ENCODE measurements at places on chromosomes 12 and 14.
A peak's percentile ranks its signal among the peaks of the same experiment; 100 is the strongest.

DNA sequence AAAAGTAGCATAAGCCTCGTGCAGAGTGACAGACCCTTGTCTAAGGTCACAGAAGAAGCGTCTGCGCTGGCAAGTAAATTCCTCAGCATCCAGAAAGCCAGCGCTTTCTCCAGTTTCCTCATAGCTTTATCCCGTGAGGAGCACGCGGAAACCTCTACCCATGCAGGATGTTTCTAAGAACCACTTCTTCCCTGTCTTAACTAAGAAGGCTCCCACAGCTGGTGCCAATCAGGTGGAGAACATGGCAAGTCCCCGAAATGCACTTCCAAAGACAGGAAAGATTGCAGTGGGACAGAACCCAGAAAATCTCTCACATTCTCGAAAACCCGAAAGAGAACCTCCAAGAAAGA is 968 bp upstream of the ARID4A start:
- no peak for DNase-seq

DNA sequence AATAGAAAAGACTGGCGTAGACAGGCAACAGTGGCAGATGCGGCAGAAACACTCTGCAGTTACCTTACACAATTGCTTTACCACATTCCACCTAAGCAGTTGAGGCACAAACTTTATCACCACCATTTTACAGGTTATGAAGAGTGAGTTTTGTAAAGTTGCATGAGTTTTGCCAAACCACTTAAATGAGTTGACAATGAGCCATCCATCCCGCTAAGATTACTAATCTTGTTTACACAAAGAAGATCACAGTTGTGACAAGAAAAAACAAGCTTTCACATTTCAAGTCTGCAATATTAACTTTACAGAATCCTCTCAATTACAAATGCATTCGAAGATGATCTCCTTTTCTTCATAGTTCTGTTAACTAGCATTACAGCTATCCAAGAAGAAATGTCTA is 1.8 kb downstream of the TMCC3 start:
- DNase-seq = no peak

- DNase-seq = peak; percentile 52
Observed at GRCh38 chr12:130761537-130762318, 45.6 kb upstream of the RIMBP2 start.

- peak; percentile 64 for DNase-seq
Observed at GRCh38 chr12:26701604-26702215, 131.3 kb downstream of the ITPR2 start.

DNA sequence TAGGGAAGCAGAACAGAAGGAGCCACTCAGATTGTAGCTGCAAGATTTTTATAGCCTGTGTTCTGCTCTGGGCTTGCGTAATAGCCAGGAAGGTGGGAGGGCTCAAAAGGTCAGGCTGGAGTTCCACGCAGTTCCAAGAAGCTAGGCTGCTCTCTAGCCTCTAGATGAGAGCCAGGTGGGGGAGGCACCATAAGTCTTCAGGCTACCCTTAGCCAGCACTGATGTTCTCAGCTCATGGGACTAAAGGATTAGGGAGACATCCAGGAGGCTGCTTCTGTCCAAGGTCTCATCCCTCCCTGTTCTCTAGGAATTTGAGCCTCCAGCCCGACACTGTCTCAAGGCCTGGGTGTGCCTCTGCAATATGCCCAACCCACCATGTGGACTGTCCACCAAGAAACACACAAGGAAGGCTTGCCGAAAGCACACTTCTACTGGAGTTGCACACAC is 1.7 kb downstream of the LMBR1L start:
- DNase-seq = no peak

DNA sequence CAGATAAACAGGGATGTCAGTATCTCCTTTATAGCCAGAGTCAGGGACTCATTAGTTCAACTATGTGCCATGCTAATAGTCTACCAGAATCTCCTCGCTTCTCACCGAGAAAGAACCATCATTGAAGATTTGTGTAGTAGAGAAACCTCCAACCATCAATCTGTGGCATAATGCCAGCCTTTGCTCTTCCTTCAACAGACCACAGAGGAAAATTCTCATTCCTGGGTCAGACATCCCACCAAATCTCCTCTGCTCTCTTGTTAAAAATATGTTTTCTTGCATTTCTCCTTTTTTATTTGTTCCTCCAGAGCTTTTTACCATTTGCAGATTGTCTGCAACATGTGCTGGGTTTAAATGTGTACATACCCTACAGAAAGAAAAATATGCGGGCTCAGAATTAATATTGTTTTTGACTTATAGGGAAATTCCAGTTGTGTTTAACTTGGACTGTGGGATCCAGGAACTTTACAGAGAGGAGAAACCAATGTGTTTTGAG is 64.9 kb downstream of the LLPH start:
- DNase-seq = no peak

GRCh38 chr12:113467142-113467501 is 4.5 kb downstream of the LHX5 start:
- DNase-seq = no peak

GRCh38 chr12:79725987-79726386 is 35.2 kb upstream of the PAWR start:
- no peak for DNase-seq

GRCh38 chr12:24996102-24996797 is 47.3 kb upstream of the BCAT1 start:
- no peak for DNase-seq

GRCh38 chr12:18277196-18277595 is 15.9 kb downstream of the PIK3C2G start:
- no peak for DNase-seq

- no peak for DNase-seq
Observed at GRCh38 chr14:56814519-56814959, 4.3 kb upstream of the OTX2 start.

- no peak for DNase-seq
Observed at GRCh38 chr12:99108924-99109323, 463.8 kb downstream of the APAF1 start.

DNA sequence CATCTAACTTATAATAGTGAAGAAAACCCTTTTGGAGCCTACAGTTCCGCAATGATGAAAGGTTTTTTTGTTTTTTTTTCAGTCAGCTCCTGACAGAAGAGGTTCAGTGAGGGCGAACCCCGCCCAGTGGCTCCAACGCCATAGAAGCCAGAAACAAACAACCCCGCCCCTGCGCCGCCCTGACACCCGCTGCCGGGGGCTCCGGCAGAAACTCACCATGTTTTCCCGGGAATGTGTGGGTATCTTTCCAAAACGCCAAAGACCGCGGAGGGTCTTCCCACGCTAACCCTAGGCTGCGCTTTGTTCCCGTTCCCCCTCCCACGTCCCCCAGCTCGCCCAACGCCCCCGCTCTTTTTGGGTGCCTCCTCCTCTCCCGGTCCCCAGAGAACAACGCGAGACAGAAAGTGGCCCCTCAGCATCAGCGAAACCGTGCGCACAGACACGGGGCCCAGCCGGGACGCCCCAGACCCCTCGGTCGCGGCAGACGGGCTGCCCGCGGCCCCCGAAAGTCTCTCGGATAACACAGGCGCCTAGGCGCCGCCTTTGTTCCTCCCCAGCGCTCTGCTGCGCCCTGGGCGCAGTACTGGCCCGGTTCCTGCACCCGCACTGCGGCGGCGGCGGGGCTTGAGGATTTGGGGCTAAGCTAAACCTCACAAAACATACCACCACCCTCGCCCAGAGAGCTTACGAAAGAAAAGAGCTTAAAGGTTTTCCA is 522 bp downstream of the TUBA1A start:
- peak; percentile 76 for DNase-seq

DNA sequence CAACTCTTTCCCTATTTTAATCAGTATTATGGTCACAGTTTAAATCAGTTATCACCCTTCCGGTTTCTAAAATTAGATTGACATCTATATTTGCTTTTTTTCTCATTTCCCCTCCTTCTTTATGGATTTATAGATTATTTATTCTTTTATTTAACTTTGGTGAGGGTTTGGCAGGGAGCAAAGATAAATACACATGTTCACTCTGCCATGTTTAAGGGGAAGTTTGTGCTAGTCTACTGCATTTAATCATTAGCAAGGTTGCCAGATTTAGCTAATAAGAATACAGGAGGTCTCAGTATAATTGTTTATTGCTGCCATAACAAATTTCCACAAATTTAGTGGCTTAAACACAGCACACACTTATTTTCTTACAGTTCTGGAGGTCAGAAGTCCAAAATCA is 204.0 kb upstream of the BTG1 start:
- DNase-seq = no peak

- DNase-seq = no peak
Observed at GRCh38 chr14:84144166-84144565, 1385.8 kb upstream of the FLRT2 start.

DNA sequence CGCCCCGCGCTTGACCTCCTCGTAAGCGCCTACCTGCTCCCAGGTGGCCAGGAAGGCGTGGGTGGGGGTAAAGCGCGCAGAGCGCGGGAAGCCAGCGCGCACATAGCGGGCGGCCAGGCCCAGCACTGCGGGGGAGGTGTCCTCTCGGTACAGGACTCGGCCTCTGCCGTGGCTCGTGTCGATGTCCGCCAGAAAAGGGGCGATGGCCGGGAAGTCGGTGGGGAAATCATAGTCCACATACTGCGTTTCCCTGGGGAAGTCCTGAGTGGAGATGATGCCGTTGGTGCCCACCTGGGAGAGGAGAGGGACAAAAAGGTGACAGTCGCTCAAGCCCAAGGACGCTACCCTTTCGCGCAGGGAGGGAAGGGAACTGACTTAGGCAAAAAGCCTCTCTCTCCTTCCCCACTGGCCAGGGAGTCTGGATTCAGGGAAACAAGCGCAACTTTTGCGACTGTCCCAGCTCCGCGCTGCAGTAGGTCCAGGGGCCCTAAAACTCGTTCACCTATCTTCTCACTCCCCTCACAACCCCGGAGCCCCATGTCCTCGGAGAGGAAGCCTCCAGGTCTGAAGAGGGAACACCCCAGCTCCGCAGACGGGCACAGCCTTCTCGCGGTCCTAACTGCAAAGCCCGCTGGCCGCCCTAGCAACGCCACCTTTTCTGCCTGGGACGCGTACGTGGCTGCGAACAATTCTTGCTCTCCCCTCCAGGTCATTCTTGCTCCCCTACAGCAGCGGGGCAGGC is 815 bp downstream of the NID2 start:
- no peak for DNase-seq

- DNase-seq = no peak
Observed at GRCh38 chr12:24244231-24244630, 294.8 kb upstream of the SOX5 start.

- DNase-seq = no peak
Observed at GRCh38 chr12:105721891-105722290, 391.4 kb downstream of the C12orf75 start.

DNA sequence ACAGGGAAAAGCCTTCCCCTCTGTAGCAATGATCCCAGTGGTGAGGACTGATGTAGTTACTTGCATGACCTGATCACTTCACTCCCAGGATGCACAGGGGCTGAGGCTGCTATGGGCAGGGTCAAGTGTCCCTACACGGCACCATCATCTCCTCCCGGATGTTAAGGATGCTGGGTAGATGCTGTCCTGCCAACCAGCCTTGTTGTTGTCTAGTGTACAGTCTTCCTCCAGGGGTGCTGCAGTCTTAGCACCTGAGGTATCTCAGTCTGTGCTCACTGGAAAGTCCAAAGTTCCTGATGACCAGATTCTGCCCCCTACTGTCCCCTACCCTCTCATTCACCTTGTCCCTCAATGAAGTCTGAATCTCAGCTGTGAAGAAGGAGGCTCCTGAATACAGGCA is 20.1 kb downstream of the CPM start:
- DNase-seq = no peak

GRCh38 chr14:53001787-53002378 is 51.0 kb upstream of the FERMT2 start:
- no peak for DNase-seq

- no peak for DNase-seq
Observed at GRCh38 chr14:88631091-88631490, 68.3 kb downstream of the ZC3H14 start.

DNA sequence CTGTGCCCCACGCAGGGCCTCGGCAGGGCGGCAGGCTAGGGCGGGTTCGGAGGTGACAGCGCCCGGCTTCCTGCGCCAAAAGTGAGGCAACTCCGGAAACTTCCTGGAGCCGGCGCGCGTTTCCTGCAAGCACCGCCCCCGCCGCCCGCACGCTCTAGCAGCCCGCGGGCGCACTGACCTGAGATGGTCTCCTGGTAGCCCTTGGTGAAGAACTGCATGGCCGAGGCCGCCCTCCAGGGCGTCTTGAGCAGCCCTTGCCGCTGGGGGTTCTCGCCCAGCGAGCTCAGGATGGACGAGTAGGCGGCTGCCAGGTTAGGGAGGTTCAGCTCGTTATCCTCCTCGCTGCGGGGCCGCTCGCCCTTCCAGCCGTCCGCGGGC is 494 bp downstream of the GCH1 start:
- no peak for DNase-seq

- no peak for DNase-seq
Observed at GRCh38 chr12:11916771-11917170, 154.0 kb upstream of the BCL2L14 start.

- no peak for DNase-seq
Observed at GRCh38 chr14:75064205-75064567, 362 bp upstream of the ACYP1 start.

DNA sequence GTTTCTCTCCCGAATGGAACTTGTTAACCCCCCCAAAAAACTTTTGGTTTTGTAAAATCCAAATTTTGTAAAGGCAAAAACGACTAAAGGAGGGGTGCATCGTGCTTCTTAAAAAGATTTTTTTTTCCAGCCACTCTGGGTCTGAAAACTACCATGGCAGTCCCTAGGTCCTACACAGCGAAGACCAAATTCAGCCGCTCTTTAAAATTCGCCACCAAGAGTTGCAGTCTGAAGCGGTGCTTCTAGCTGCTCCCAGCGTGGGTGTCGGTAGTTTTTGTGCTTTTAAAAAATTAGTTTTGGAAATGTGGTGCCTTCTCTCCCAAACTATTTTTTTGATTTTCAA is 873 bp upstream of the GSC start:
- no peak for DNase-seq

DNA sequence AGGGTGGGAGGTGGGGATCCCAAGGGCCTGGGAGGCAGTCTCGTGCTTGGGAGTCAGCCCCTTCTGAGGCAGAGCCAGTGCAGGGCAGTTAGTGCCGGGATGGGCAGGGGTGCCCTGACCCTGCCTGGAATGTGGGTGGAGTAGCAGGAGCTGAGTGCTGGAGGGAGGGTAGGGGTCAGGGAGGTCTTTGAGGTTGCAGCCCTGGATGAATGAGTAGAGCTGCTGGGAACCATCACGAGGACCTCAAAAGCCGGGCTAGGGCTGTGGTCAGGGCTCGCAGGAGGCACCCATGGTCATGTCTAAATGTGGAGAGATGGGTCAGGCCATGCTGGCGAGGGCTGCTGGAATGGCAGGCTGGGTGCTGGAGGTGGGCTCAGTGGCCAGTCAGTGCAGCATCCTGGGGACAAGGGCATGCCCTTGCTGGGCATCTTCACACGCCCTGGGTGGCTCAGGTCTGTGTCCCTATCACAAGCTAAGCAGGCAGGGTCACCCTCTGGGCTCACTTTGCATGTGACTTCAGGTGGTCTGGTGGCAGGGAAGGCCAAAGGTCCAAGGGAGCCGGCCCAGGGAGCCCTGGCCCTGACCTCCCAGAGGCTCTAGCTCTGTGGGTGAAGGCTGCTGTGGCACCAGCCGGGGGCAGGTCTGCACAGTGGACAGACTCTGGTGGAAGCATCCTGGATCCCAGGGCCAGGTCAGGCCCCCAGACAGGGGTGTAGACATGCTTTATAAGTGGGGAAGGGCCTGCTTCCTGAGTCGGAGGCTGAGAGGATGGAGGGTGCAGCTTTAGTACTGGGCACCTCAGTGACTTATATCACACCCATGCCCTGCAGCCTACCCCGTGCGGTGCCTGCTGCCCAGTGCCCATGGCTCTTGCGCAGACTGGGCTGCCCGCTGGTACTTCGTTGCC is 24.5 kb downstream of the PAPLN start:
- no peak for DNase-seq
